ENCODE measurements at places on chromosomes 4 and X.
A peak's percentile ranks its signal among the peaks of the same experiment; 100 is the strongest.

GRCh38 chr4:183096276-183096965, 2.6 kb upstream of the WWC2 start:
- DNase-seq, result no peak

DNA sequence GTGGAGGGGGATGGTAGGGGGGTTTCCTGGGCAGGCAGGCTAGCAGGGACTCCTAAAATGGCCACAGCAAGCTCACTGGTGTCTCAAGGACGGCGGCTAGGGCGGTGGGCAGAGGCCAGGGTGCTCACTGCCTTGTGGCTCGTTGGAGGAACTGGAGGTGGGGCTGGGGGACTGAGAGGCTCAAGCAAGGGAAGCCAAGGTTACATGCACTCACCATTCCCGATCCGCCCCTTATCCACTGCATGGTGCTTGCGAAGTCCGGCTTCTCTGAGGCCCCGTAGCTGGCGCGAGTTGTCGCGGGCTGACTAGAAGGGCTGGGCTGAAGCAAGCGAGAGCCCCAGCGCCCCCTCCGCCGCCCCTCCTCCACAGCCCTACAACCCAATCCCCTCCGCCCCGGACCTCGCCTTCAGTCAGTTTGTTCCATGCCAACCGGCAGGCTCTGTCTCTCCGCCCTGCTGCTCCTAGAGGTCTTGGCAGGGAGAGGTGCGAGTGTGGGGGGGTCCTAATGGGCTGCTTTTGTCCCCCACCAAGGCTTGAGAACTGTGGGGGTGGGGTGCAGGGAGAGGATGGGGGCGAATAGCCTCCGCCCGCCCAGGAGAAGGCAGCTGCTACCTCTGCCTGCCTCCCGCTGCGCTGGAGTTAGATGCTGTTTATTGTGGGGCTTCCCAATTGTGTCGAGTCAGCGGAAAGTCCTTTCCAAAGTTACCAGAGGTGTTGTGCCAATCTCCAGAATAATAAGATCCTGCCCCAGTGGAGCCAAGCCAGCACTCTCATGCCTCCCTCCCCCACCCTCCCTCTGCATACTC, at the start of gene ARHGEF9:
ARHGEF9 (minus strand) TSS at position 313 of the 806 bp plus-strand sequence; CDS start at position 244, 69 bp downstream.
- peak; percentile 4 for DNase-seq

DNA sequence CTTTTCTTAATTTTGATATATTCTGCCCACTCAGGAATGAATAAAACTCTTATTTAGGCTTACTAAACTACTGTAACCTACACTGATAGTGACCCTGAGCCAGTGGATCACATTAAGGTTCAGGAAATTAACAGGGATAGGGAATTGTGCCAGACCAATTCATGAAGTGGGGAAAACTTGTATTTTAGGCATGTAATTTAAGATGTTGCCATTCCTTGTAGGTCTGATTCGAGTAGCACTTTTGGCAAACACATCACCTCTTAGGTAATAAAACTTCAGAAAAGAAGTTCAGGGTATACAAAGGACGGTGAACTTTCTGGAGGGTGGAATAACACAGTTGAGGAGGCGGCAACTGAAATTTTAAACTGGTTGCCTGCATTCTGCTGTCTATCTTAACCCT, 54.9 kb downstream of the MND1 start:
- DNase-seq, result no peak

DNA sequence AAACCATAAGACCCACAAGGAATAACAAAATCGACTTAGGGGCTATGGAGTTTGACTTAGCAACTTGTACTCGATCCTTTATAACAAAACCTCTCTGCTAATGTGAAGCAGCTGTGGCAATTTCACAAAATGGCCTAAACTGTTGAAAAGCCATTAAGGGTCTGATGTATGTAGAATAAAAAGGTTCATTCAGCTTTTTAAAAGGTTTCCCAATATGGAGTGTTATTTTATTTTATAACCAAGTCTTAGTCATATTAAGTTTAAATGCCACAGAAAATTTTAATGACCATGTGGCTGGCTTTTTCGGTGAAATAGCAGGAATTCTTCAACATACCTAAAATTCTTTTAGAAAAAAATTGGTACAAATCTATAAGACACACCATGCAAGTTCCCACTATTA, 291.8 kb upstream of the HAND2 start:
- DNase-seq, result no peak

GRCh38 chr4:76354517-76355473, 48.3 kb downstream of the STBD1 start:
- DNase-seq, result peak; percentile 35

GRCh38 chrX:153209347-153209746, 30.3 kb downstream of the MAGEA1 start:
- DNase-seq, result no peak

GRCh38 chr4:8855818-8856245, 15.8 kb downstream of the HMX1 start:
- no peak for DNase-seq

- no peak for DNase-seq
Observed at GRCh38 chr4:58061967-58062366, 951.8 kb upstream of the IGFBP7 start.

- no peak for DNase-seq
Observed at GRCh38 chr4:156677131-156677531, 294.5 kb downstream of the PDGFC start.

DNA sequence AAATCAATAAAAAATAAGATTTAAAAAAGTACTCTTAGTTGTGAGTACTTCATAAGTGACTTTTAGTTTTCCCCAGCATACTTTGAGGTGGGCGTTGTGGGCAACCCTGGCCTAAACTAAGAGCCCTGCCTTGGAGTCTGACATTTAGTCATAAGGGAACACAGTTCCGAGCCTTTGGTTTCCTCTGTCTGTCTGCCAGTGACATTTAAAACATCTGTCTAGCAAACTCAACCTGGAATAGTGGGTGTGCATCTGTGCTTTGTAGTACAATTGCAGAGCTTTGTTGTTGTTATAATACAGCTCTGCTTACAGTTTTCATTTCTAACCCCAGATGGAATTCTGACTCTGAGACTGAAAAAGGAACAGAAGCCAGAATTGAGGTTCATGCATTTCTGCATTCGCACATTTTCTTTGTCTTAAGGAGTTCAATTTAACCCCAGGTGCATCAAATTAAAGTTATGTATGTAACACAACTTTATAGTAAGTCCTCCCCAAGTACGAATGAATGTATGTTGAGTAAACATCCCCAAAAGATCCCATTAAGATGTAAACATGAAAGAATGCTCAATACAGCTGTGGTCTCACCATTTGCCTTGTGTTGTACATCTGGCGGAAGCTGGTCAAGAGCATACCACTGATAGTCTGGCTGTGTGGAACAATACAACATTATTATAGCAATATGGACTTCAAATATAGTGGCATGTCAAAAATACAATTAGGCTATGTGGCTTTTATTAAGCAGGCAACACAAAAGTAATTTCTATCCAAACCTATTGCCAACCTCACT, 25.9 kb downstream of the TNIP3 start:
- no peak for DNase-seq

All from activated CD4-positive, alpha-beta T cell treated with anti-CD3 and anti-CD28 coated beads, Interleukin-2, amount 10 ng/mL, durations not matched to agents 7 days and 5 days (primary cell).